ENCODE measurements at places on chromosomes 4 and X. TPM values are rescaled to one million over a fixed set of nuclear protein-coding genes. Genes with fewer than 3 reads are reported as not detected.

GRCh38 chr4:65546882-65547416, 123.3 kb downstream of the EPHA5 start:
- no peak for DNase-seq

Gene MSX1
- 0.76 TPM for total RNA-seq

DNA sequence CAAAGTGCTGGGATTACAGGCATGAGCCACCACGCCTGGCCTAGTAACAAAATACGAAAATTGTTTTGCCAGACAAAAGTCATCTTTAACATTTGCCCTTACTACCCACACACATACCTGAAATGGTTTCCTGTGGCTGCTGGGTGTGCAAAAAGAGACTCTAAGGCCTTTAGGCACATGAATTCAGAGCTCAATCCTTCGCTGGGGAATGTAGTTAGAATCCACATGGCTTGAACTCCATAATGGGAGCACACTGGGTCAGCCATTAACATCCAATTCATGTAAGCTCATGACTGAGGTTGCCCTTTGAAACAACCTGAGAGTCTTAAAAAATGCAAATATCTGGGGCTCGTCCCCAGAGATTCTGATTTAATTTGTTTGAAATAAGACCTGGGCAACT, 87.8 kb downstream of the HPGD start:
- no peak for DNase-seq

GRCh38 chrX:68307769-68308168, 125.5 kb downstream of the OPHN1 start:
- no peak for DNase-seq

Gene BMPR1B
- total RNA-seq, result 0.66 TPM

GRCh38 chr4:56691425-56691824, 10.3 kb upstream of the HOPX start:
- DNase-seq, result no peak

Gene SH3D19
- 113 TPM for total RNA-seq

Gene FDCSP
- not detected for total RNA-seq

GRCh38 chr4:148335133-148335532, 107.1 kb downstream of the NR3C2 start:
- no peak for DNase-seq

Gene CENPI
- 1.9 TPM for total RNA-seq

Gene MAGEC2
- not detected for total RNA-seq

GRCh38 chrX:49226946-49227345, 6.2 kb downstream of the CACNA1F start:
- DNase-seq, result no peak

DNA sequence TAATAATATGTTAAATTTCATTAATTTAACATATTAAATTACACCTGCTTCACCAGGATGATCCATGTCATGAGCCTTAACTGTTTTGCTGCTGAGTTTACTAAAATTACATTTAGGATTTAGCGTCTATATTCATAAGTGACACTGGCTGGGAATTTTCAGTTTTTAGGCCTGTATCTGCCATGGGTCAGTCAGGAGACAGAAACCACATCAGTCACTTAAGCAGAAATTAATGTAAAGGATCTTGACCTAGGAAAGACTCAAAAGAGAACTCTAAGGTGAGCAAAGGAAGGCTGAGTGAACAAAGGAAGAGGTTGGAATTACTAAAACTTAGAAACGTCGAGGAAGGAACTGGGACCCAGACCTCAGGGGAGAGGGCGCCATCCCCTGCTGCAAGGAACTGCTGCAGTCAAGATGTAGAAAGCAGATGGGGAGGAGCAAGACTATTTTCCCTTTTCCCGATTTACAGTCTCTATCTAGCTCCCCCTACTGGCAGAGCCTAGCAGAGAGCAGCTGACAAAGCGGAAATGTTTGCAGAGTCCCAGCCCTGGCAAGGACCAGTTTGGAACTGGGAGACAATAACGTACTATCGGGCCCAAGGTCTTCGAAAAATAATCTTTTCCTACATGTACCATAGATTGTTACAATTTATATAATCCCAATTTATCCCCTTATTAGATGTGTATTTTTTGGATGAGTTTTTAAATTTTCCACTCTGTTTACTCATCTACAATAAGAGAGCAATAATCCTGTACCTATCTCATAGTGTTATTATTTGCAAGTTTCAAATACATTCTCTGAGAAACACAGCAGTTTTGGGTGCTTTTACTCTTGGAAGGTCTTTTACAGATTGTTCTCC, 22.6 kb upstream of the RBBP7 start:
- peak; percentile 14 for DNase-seq

Gene HSFX1
- 1.1 TPM for total RNA-seq

GRCh38 chr4:181952478-181952877, 290.7 kb upstream of the TENM3 start:
- no peak for DNase-seq

DNA sequence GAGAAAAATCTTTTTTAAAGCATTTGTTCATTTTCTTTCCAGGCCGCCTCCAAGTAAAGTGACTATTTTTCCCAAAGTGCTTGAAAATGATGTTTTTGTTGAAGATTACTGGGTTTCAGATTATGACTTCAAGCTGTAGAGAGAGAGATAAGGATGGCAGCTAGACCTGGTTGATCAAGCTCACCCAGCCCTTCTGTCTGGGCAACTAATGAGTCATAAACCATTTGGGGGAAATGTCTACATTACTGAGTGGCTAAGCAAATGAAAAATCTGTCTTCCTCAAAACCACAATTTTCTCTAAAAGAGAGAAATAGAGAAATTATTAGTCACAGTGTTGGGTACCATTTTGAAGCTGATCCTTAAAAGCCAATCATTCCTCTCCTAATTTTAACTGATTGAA, 355.4 kb upstream of the CPEB2 start:
- no peak for DNase-seq

Gene IL1RAPL2
- total RNA-seq, result not detected

DNA sequence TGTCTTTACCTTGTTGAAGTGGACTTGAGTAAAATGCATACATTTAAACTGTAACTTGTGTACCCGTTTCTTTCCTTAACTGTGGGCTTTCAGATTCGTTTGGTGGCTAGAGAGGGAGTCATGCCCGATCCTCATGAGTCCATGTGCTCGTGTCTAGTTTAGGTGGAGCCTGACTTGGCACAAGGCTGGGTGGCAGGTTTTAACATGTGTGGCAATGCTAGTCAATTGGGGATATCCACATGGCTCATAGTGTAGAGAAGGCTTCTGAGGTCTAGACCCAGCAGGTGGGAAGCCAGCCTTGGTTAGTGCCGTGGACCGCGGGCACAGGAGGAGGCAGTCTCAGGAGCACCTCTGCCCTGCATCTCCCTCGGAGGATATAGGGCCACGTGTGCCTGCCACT, 48.5 kb upstream of the CLCN4 start:
- no peak for DNase-seq

- no peak for DNase-seq
These were observed 897.7 kb upstream of the EPHA5 start for GRCh38 chr4:66568001-66568400.

DNA sequence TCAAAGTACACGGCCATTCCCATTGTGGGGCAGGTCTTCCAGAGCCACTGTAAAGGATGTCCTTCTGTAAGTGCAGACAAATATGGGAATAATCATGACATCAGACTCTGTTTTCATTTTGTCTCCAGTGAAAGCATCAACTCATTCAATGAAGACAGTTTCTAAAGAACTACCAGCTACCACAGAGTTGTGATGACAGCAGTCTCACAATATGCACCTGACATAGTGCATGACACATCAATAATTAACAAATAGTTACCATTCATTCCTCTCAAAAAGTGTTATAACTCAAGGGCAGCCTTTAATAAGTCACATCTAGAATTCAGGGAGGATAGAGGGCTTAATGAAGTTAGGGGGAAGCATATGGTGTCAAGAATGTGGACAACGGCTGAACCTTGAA, 20.2 kb downstream of the MTTP start:
- DNase-seq, result no peak

Gene CITED1
- total RNA-seq, result not detected
